Retina (tissue), 1 donor: ENCODE measurements at places on chromosomes 13 and 19.

GRCh38 chr19:21256722-21257121, 72.5 kb downstream of the ZNF708 start:
- no peak for DNase-seq

GRCh38 chr13:110942248-110942981, 27.5 kb upstream of the ANKRD10 start:
- DNase-seq: no peak

- DNase-seq: peak; percentile 51
These were observed 25.4 kb downstream of the LYL1 start for GRCh38 chr19:13077240-13077639.

DNA sequence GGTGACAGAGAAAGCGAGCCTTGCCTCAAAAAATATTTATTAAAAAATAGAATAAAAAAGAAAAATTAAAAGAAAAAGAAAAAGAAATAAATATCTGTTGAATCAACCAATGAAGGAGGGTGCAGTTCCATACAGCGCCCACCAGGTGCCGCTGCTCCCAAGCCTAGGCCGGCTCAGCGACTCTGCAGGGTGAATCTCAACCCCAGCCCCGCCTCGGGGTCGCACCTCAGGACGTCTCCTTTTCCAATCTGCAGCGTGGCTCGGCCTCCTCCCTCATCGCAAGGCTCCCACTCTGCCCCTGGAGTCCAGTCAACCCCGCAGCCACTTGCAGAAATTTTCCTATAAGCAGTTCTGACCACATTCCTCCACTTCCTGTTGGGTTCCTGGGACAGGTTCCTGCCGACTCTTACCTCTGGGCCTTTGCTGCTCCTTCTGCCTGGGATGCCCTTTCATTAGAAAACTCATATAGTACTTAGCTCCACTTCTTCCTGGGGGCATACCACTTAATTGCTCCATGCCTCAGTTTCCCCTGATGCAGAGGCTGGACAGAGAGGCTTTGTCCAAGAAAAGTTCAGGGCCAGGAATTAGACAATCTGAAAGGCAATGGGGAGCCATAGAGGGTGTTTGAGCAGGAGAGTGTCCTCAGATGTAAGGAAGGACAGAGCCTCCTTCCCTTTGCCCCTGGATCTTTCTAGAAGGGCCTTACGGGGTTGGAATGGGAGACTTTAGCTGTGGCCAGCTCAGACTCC, 24.3 kb downstream of the NFILZ start:
- DNase-seq: peak; percentile 73

DNA sequence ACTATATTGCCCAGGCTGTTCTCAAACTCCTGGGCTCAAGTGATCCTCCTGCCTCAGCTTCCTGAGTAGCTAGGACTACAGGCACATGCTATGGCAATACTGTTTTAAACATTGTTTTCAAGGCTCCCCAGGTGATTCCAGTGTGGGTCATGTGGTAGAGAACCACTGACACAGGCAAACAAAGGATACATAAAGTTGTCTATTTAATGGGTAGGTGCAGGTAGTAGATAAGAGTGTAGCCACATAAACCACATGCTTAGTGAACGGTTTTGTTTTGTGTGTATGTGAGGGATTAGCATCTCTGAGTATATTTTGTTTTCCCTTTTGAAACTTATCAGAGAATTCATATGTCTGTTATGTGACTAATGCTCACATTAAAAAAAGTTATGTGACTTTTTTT, 36.7 kb downstream of the USPL1 start:
- DNase-seq: no peak

GRCh38 chr19:48329167-48329891, 4.0 kb downstream of the EMP3 start:
- no peak for DNase-seq

DNA sequence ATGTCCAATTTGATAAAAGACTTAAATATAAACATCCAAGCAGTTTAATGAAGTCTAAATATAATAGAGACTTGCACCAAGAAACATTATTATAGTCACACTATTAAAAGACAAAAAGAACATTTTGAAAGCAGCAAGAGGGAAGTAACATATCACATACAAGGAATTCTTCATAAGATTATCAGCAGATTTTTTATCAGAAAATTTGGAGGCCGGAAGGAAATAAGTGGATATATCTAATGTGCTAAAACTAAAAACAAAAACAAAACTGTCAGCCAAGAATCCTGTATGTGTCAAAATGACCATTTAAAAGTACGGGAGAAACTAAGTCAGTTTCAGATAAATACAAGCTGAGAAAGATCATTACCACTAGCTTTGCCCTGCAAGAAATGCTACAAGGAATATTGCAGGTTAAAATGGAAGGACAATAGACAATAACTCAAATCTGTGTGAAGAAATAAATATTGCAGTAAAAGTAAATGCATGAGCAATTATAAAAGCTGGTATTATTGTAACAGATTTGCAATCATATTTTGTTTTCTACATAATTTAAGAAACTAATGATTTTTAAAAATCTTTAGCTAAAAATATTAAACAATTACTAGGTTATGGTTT, 1665.9 kb upstream of the PCDH20 start:
- DNase-seq: no peak

DNA sequence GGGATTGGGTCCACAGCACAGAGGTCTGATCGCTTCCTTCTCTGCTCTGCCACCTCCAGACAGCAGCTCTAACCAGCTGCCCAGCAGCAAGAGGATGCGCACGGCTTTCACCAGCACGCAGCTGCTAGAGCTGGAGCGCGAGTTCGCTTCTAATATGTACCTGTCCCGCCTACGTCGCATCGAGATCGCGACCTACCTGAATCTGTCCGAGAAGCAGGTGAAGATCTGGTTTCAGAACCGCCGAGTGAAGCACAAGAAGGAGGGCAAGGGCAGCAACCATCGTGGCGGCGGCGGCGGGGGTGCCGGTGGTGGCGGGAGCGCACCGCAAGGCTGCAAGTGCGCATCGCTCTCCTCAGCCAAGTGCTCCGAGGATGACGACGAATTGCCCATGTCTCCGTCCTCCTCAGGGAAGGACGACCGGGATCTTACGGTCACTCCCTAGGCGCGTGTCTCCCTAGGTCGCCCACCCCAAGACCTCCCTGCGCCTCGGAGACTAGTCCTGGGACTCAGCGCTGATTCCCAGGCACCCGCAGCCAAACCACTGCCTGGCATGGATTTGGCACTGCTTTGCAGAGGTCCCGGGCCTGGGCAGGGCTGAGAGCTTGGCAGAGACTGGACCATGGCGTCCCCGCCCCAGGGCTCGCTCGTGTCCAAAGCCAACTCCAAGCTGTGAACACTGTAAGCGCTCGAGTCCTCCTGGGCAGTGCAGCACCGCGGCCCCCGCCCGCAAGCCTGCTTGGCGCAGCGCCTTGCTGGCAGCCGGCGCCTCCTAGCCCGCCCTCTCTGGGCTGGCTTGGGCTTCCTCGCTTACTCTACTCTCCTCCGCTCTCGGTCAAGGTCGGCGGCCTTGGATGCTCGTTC, 1.5 kb downstream of the GSX1 start:
- no peak for DNase-seq

GRCh38 chr13:98144027-98144741, 1.3 kb downstream of the FARP1 start:
- peak; percentile 79 for DNase-seq

GRCh38 chr13:100887729-100888151, 213.1 kb upstream of the TMTC4 start:
- no peak for DNase-seq

GRCh38 chr19:536881-537404, 5.4 kb downstream of the CDC34 start:
- no peak for DNase-seq

GRCh38 chr19:54160182-54160811, 776 bp upstream of the LENG1 start:
- DNase-seq: no peak

DNA sequence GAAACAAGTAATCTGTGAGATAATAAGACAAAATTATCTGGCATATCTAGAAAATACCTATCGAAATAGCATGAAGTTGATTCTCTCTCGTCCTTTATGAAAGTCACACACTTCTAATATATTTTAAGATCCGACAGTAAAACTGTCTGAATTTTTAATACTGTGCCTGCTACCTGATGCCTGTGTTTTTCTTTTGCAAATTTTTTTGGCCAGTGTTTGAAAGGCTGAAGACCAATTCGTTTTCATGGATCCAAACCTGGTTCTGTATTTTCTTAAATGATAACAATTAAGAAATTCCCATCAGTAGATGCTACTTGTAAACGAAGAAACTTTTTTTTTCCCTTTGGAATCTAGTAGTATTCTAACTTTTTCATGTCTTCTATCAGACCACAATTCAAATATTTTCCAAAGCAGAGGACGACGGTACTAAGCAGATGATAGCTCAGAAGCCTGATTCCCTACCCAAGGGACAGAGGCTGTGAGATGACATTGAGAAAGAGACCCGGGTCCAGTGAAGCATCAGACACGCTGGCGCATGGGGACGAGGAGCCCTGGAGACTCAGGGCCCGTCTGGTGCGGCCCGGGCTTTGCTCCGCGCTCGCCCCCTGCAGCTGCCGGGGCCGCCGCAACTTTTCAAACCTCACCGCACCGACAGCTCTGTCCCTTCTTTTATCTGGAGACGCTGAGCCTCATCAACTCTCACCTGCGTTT, 49.5 kb upstream of the PABPC3 start:
- no peak for DNase-seq

DNA sequence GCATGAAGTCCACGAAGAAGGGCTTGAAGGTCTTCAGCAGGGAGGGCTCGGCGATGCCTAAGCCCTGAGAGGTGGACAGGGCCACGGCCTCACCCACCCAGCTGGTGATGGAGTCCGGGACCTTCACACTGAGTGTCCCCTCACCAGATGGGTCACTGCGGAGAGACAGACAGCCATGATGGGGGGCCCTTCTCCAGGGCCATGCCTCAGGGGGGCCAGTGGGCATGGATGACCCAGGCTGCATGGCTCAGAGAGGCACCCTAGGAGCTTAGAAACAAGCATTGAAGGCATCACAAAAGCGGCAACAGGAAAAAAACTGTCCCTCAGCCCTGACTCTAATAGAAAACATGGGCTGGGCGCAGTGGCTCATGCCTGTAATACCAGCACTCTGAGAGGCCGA, 63.2 kb downstream of the F2RL3 start:
- DNase-seq: no peak

- peak; percentile 68 for DNase-seq
These were observed 4.7 kb downstream of the EPS8L1 start for GRCh38 chr19:55080121-55080967.

DNA sequence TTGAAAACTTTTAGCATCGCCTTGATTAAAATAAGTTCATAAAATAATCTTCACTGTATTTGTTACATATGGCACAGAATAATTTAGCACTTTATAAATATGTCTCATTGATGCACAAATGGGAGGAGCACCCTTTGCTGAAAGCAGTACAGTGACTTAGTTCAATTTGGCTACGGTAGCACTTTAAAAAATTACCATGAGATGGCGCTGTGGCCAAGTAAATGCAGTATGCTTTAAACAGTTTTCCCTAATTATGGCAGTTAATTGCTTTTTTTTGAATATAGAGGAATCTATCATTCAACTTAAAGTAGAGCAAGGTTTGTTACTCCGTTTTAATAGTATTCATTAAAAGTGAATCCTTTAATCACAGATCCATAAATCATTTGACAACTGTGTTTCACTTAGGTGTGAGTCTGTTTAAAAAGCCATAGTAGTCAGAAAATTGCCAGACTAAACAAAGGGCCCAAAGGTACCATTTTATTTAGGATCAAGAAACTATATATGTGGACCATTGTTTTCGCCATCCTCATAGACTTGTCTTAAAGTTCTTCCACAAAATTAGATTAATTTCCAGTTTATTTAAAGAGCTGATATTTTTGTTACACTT, 34.7 kb upstream of the ESD start:
- peak; percentile 36 for DNase-seq

- no peak for DNase-seq
These were observed at the start of gene PRTN3 for GRCh38 chr19:840519-841206. Gene PRTN3 (plus strand): TSS chr19:840999. CDS start chr19:841009, 10 bp downstream.

- no peak for DNase-seq
These were observed 34.6 kb upstream of the OLFM4 start for GRCh38 chr13:52994051-52994450.

DNA sequence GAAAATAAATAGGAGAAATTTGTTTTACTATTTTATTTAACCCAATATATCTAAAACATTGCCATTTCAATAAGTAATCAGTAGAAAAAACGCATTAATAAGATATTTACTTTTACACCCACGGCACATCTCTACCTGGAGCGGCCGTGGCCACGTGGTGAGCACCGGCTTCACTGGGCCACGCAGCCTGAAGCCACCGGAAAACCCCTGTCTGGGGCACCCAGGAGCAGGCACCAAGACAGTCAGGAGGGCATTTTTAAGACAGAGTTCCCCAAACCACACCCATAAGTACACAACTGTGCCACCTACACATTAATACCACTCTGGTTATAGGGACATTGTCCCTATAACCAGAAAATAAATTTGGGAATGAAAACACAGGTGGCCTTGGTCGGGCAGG, 80.9 kb downstream of the SPACA7 start:
- DNase-seq: no peak

GRCh38 chr13:49353908-49354307, 90.0 kb downstream of the CAB39L start:
- no peak for DNase-seq

- peak; percentile 74 for DNase-seq
These were observed at the start of gene ADM5 for GRCh38 chr19:49689133-49690078. Gene ADM5 (plus strand): TSS chr19:49689594. CDS start chr19:49689838, 244 bp downstream.

- DNase-seq: no peak
These were observed 1.6 kb downstream of the GRIN2D start for GRCh38 chr19:48395170-48395455.

- peak; percentile 3 for DNase-seq
These were observed 1984.4 kb downstream of the OLFM4 start for GRCh38 chr13:55013051-55013450.

DNA sequence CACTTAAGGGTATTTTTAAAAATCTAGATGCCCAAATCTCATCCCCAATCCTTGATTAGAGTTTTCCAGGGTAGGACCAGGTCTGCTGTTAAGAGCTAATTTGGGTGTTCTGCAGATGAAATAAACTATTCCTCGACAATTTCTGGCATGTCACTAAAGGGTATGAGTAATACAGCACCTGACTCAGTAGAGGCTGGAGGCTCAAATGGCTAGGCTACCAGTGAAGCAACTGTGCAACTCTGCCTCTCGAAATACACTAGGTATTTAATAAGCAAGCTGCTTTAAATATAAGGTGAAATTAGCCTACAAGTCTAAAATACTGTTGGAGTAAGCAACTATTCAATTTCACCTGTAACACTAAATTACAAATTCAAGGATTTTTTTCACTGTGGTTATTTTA, 1.5 kb downstream of the RNF6 start:
- DNase-seq: no peak

GRCh38 chr13:48624858-48625257, 28.9 kb upstream of the CYSLTR2 start:
- DNase-seq: no peak

- DNase-seq: no peak
These were observed 838.2 kb downstream of the SLITRK6 start for GRCh38 chr13:84961023-84961422.

- DNase-seq: no peak
These were observed 87.4 kb downstream of the C1QTNF9 start for GRCh38 chr13:24396821-24397220.

- no peak for DNase-seq
These were observed 12.2 kb upstream of the ZNF304 start for GRCh38 chr19:57338877-57339276.

- no peak for DNase-seq
These were observed 430.2 kb downstream of the KCTD12 start for GRCh38 chr13:76455960-76456359.
